ENCODE measurements at places on chromosomes 5 and 9. TPM values are rescaled to one million over a fixed set of nuclear protein-coding genes. Genes with fewer than 3 reads are reported as not detected.

PPP2R2B gene
- 10.3 TPM for total RNA-seq

HRH2 gene
- 3.2 TPM for total RNA-seq

ZNF618 gene
- 31.5 TPM for total RNA-seq

GADD45G gene
- 8.6 TPM for total RNA-seq
